ENCODE measurements at places on chromosomes 5 and 9.
A peak's percentile ranks its signal among the peaks of the same experiment; 100 is the strongest.

- DNase-seq: peak; percentile 67
Measured at GRCh38 chr5:169426784-169427183, 125.8 kb upstream of the SLIT3 start.

- DNase-seq: no peak
Measured at GRCh38 chr5:80754900-80755299, 100.1 kb upstream of the DHFR start.

DNA sequence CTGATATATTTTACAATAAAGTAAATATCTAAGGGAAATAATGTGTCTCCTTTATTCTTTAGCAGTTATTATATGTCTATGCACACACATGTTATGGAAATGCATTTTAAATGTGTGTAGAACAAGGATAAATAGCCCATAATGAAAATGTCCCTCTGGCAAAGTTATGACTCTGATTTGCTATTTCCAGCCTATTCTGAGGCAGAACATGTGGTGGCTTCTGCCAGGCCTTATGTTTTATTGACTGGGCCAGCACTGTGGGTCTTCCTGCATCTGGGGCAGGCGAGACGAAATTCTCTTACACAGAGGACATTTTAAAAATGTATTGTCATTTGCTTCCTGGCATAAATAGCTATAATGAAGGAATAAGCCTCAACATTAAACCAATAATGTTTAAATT, 52.8 kb downstream of the S1PR3 start:
- DNase-seq: no peak

DNA sequence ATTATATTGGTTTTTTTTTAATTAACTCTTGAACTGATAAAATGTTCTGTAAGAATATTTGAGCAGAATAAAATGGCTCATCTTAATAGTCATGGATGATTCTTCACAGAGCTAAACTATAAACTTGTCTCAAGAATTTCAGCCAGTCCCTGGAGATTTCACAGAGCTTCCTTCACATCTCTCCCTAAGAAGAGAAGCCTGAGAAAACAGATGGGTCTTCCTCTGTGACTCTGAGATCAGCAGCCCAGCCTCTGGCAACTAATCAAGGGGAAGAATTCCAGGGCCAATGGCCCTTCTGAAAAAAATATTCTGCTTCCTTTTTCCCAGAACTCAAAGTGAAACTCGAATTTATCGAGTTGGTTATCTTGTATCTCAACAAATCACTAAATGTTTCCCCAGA, 122.2 kb upstream of the ITGA1 start:
- DNase-seq: no peak

GRCh38 chr5:149930749-149931574, 13.6 kb downstream of the PDE6A start:
- DNase-seq: no peak

- DNase-seq: peak; percentile 90
Measured at GRCh38 chr9:1869843-1870242, 145.3 kb upstream of the SMARCA2 start.

DNA sequence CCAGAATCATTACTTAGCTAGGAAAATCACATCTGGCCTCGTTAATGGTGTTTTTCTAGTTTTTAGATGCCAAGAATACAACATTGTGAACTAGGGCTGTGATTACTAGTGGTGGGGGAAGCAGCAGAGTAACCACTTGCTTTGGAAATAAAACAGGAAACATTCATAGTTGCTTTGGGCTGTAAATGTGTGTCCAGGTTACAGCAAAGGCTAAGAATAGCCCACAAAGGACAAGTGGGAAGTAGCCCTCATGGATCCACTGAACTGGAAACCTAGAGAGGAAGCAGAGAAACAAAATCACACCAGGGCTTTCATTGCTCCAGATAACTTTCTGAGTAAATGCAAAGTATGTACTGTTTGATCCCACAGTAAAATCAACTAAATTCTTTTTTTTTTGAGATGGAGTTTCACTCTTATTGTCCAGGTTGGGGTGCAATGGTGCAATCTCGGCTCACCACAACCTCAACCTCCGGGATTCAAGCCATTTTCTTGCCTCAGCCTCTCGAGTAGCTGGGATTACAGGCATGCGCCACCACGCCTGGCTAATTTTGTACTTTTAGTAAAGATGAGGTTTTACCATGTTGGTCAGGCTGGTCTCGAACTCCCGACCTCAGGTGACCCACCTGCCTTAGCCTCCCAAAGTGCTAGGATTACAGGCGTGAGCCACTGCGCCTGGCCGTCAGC, 56.2 kb upstream of the TNFSF15 start:
- DNase-seq: no peak

GRCh38 chr5:179407191-179408175, 62.2 kb upstream of the ADAMTS2 start:
- no peak for DNase-seq

DNA sequence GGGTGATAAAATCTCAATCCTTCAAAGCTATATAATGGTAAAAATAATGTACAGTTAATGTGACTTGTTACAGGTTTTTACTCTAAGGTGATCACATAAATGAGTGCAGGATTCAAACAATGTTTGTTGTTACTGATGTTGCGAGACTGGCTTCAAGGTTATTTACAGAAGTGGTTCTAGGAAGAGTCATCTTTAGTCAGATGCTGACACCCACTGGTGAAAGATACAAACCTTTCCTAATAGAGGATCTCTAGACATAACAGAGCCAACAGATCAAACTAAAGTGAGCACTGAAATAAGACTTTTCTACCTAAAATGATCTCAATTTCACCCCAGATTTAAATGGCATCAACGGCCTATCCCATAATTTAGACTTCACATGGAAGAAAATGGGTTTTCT, 20.2 kb downstream of the ARSB start:
- peak; percentile 63 for DNase-seq

DNA sequence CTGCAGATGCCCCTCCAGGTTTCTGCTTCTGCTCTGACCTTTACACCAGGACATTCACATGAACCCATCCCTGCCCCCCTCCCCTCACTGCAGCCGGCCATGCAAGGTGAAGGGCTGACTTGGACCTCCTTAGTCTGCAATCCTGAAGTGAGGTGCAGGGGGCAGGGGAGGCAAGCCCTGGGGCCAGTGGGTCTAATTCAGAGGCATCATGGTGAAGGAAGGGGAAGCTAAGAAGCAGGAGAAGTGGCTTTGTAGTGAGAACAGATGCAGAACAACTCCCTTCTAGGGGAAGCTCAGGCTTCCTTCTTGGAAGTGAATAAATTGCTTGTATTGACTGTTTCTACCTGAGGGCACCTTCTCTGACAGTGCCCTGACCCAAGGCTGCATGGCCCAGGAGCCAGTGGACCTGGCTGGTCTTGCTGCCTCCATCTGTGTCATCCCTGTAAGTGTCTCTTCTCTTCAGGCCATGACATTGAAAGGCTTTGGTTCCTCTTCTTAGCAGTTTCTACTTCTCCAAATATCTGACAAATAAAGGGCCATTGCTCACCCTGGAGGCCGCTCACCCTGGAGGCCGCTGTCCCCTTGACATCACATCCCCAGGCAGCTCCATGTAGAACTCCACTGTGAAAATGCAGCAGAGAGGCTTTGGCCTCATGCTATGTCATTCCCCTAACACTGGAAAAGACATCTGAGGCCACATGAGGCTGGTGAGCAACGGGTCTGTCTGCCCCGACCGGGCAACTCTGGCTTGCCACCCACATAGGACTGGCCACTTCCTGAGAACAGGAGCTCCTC, 55.3 kb downstream of the GADD45G start:
- DNase-seq: no peak

DNA sequence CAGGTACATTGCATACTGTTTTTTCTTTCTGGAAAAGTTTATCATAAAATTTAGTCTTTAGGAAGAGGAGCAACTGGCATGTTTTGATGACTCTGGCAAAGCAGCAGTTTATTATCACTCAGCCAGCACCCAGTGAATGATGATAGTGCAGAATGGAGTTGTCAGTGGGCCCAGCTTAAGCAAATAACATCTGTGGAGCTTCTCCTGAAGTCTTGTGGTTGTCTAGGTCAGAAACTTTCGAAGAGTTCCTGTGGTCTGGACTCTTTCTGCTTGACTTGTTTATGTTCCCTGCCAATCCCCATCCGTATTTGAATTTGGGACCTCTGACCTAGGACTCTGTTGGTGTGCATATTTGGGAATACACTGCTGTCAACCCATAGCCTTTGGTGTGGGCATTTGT, 38.1 kb upstream of the C5orf47 start:
- no peak for DNase-seq

DNA sequence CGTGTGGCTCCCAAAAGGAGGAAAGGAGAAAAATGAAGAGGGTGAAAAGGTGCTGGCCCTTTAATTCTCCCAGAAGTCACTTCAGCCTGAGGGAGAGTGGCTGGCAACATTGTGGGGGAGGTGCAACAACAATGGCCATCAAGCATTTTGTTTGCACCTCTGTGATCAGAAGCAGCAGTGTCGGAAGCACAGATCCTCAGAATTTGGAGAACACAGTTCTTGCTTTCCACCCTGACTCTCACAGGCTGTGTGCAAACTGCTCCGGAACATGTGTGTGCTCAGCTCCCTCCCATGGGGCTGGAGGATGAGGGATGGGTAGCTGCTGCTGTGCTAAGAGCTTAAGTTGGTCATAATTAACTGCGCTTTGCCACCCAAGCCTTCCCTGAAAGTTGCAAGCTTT, 127.1 kb downstream of the DPYSL3 start:
- peak; percentile 58 for DNase-seq

DNA sequence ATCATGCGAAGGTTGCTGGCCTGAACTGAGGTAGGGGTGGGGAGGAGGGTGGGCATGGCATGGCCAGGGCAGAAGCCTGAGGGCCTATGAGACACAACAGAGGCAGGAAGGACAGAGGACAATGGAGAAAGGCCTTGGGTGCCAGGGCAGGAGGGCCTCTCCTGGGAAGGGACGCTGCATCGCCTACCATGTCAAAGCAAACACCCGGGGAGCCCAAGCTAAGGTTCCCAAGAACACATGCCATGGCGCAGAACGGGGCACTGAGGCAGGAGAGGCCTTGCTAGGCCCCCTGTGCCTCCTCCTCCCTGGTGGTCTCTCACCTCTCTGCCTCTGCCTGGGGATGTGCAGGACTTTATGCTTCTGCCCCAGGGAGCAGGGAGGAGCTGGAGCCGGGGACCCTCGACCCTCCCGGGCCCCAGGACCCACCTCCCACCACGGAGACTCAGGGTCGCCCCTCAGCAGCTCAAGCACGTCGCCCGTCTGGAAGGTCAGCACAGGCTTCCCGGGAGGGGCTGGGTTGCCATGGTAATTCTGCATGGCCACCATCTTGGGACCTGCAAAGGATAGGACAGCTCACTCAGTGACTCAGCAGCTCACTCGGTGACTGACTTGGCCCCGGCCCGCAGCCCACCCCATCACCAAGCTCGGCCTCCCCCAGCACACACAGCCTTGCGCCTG, 40.3 kb upstream of the SARDH start:
- no peak for DNase-seq

- no peak for DNase-seq
Measured at GRCh38 chr5:55509796-55510522, 24.8 kb downstream of the PLPP1 start.

DNA sequence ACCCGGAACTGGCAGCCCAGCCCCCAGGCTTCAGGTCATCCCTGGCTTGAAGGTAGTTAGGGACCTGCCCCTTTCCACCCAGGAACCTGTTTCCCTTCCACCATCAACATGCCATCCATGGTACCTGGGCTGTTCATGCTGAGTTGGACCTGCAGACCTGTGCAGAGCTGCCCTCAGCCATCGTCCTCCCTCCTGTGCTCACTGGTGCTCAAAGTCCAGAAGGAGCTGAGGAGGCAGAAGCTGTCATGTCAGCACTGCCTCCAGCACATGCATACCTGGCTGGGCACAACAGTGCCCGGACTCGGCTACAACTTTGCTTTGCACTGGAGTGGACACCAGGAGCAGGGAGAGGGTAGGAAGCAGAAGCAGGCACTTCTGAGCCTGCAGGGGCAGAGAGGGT, 36.2 kb downstream of the BTNL8 start:
- DNase-seq: no peak
